DMS79 (cell line): ENCODE measurements at places on chromosomes 3 and 15.

DNA sequence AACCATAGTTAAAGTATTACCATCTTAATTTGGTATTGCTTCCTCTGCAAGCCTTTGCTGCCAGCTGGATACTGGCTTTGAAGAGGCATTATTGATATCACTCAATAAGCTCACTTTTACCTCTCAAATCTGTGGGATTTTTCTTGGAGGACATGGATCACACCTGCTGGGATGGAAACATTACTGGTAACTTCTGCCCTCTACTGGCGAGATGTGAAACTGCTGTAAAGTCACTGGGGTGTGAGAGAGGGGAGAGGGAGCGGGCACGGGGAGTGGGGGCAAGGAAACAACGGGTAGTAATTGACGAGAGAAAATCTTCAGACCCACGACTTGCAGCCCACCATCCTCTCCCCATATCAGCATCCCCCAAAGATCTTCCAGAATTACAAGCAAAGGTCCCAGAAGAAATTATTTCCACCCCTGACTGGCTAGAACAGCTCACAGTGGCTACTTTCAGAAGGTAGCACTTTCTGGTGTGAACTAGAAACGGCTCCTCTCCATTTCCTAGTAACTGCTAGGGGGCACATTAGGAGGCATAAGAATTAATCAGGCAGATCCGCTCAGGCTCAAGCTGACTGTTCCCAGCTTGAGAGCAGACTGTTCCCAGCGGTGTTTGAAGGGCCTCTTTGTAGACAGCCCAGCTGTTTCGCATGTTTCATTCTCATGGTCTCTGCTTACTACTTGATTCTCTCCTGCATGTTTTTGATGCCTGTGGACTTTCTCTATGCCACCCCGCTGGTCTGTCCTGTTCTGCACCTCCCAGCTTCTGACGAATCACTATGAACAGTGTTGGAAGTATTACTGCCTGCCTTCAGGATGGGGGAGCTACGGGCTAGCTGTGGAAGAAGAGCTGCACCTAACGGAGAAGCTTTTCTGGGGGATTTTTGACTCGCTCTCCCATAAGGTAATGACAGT is 230.4 kb upstream of the CHRM5 start:
- no peak for DNase-seq

DNA sequence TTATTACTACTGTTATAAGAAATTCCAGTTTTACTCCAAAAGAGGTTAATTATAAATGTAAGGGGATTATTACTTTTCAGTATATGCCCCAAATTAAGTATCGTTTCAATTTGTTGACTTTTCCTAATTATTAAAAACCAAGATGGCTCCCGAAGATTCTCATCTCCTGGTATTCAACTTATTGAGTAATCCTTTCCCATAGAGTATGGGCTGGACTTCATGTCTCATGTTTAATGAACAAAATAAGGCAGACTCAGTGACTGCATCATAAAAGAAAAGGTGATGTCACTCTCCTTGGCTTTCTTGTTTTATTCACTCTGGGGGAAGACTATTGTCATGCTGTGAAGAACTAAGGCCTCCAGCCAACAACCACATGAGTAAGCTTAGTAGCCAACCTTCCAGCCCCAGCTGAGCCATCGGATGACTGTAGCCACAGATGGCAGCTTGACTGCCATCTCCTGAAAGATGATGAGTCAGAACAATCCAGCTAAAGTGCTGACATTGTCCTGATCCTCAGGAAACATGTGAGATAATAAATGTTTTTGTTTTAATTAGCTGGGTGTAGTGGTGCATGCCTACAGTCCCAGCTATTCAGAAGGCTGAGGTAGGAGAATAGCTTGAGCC is 17.3 kb downstream of the IGF2BP2 start:
- DNase-seq, result no peak

- no peak for DNase-seq
These were observed 78.4 kb downstream of the SPSB4 start for GRCh38 chr3:141129541-141130011.

DNA sequence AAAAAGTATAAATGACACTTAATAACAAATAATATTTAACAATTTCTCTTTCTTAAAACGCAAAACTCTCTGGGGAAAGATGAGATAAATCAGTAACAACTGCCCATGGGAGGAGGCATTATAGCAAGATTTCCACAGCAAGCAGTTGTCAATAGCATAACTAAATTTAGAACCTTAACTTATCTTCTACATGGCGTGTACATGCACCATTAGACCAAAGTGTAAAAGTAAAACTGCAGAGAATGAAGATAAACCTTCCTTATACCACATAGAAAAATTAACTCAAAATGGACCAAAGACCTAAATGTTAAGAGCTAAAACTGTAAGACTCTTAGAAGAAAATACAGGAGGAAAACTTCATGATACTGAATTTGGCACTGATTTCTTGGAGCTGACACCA is 39.9 kb downstream of the MYO5A start:
- DNase-seq, result no peak

GRCh38 chr3:133282236-133282635 is 117.6 kb upstream of the BFSP2 start:
- DNase-seq, result no peak

DNA sequence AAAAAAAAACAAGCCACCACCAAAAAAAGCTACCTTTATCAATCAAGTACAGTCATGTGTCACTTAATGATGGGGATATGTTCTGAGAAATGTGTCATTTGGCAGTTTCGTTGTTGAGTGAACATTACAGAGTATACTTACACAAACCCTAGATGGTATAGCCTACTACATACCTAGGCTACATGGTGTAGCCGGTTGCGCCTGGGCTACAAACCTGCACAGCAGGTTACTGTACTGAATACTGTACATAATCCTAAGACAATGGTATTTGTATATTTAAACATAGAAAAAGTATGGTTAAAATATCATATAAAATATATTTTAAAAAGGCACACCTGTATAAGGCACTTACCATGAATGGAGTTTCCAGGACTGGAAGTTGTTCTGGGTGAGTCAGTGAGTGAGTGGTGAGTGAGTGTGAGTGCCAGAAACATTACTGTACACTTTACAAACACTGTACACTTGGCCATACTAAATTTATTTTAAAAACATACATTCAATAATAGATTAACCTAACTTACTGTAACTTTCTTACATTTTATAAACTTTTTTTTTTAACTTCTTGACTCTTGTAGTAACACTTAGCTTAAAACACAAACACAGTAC is 25.9 kb upstream of the JMJD7 start:
- no peak for DNase-seq

- DNase-seq, result no peak
These were observed 999 bp downstream of the INSYN1 start for GRCh38 chr15:73751899-73752805.

GRCh38 chr3:45480218-45480617 is 91.8 kb downstream of the LARS2 start:
- no peak for DNase-seq

GRCh38 chr3:133857767-133858166 is 37.9 kb downstream of the RAB6B start:
- DNase-seq, result no peak

GRCh38 chr15:68227643-68228142 is 1.8 kb downstream of the CLN6 start:
- no peak for DNase-seq

DNA sequence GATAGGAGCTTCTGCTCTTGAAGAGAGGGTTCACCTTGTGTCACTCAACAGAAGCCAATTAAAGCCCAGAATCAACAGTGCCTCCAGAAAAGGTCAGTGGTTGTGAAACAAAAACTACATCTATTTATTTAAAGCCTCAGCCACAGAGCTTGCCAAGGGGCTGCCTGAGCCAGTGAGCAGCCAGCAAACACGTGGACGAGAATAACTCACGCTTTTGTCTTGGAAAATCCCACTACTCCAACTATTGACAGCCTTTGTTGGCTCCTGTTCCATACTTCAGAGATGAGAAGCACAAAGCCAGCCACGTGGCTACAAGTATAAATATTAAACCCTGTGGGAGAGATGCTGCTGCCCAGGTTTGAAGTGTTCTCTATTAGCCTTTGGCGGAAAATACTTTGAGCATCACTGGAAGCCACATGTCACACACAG is 10.3 kb downstream of the GPR156 start:
- DNase-seq, result peak; percentile 30

GRCh38 chr15:44720460-44721176 is 9.3 kb downstream of the B2M start:
- no peak for DNase-seq

- DNase-seq, result no peak
These were observed 21.8 kb downstream of the CD200 start for GRCh38 chr3:112354642-112355306.

DNA sequence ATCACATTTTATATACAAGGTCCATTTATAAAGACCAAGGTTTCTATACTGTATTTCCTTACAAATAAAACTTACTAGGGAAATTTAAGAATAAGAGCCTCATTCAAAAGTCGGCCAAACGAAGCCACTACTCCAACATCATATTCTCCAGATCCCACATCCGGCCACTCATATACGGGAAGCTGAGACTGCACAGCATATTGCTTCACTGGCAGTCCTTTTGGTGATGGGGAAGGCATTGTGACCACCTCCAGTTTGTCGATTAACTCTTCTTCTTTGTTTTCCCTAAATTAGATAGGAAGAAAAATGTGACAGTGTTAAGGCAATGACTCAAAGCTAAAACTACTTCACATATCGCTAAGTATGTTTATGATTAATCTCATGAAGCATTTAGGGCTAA is 2.7 kb downstream of the MTFMT start:
- DNase-seq, result no peak

DNA sequence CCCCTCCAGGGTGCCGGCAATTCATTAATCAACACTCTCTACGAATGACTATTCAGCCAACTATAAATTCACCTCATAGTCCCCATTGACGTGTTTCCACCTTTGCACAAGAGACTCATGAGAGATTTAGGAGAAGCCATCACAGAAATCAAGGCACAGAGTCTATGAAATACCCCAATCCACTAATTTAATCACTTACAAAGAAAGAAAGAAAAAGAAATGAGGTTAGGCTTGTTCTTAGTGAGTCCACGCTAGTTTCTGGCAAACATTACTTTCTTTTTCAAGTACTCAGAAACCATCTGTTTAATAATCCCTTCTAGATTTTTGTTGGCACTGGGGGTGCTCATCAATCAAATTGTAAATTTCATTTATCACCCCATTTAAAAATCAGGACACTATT is 125.2 kb upstream of the ADPGK start:
- DNase-seq, result no peak

DNA sequence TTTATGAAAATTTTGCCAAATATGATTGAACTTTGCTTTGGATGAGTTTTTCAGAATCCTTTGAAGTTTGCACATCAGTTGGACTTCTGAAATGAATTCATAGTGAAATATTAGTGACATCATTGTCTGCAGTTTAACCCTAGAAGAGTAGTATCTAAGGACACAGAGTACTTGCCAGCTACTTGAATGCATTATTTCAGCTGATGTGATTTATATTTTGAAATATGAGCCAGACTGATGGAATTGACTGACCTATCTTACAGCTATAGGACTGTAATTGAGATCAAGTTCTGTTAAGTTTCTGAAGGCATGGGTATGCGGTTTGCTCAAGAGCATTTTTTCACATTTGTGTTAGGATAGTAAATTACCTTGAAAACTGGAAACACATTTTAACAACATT is 51.2 kb downstream of the LYSMD4 start:
- DNase-seq, result no peak

GRCh38 chr15:39944726-39945125 is 10.8 kb downstream of the EIF2AK4 start:
- no peak for DNase-seq

- DNase-seq, result no peak
These were observed 161.0 kb downstream of the ARRDC4 start for GRCh38 chr15:98121536-98121935.

DNA sequence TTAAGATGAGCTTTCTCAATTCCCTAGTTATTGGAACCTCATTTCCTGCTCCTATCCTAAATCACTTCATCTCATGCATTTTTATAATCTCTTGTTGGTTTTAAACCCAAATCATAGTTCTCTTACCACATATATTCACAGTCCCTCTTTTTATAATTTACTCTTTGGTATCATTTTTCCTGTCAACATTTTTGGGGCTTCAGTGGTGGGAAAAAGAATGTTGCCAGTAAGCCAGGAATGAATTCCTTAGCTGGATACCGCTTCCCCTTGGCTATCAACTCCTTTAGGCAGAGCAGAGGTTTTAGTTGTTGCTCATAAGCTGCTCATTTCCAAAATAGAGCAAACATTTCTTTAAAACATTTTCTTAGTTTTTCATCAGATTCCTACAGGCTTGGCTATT is 112.3 kb downstream of the GALK2 start:
- DNase-seq, result no peak

DNA sequence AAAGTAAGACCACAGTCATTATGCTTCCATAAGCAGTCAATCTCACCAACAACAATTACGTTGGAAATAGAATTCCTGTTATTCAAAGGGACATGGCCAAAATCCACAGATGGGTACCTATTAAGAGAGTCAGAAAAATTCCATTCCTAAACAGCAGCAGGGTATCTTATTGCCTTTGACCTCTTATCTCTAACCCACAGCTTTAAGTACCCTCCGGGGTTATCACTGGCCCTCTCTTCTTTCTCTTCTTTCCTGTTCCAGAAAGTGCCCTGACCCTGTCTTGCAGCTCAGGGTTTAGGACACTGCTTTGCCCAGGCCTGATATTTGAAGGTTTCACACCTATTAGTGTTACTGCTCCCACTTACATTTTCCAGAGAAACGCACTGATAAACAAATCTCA is 428.7 kb downstream of the TBC1D5 start:
- no peak for DNase-seq

- DNase-seq, result no peak
These were observed 10.8 kb downstream of the PDCD10 start for GRCh38 chr3:167723872-167724271.

- no peak for DNase-seq
These were observed 27.4 kb upstream of the GOLGA6C start for GRCh38 chr15:75230551-75231371.

GRCh38 chr3:19173945-19174344 is 25.6 kb downstream of the KCNH8 start:
- no peak for DNase-seq

DNA sequence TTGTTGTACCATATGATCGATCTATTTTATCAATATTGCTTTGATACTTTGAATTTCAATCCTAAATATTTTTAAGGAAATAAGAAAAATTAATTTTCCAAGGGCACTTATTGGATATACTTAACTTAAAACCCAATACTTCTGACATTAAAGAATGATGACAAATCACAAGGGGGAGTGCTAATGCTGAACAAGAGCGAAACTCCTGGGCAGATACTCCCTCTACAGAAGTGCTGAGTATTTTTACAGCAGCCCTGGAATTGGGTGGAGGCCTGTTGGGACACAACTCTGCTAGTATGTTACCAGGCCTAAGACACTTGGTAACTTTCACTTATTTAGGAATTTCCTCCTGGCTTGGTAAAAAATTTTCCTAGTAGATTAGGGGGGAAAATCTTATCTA is 46.2 kb downstream of the DENND6A start:
- DNase-seq, result no peak

- DNase-seq, result no peak
These were observed 13.1 kb downstream of the MRPL47 start for GRCh38 chr3:179591313-179591712.
